ENCODE measurements at places on chromosomes 4 and X.
A peak's percentile ranks its signal among the peaks of the same experiment; 100 is the strongest.

- peak; percentile 58 for DNase-seq
Measured at GRCh38 chrX:55488593-55489313, 895 bp downstream of the USP51 start.

DNA sequence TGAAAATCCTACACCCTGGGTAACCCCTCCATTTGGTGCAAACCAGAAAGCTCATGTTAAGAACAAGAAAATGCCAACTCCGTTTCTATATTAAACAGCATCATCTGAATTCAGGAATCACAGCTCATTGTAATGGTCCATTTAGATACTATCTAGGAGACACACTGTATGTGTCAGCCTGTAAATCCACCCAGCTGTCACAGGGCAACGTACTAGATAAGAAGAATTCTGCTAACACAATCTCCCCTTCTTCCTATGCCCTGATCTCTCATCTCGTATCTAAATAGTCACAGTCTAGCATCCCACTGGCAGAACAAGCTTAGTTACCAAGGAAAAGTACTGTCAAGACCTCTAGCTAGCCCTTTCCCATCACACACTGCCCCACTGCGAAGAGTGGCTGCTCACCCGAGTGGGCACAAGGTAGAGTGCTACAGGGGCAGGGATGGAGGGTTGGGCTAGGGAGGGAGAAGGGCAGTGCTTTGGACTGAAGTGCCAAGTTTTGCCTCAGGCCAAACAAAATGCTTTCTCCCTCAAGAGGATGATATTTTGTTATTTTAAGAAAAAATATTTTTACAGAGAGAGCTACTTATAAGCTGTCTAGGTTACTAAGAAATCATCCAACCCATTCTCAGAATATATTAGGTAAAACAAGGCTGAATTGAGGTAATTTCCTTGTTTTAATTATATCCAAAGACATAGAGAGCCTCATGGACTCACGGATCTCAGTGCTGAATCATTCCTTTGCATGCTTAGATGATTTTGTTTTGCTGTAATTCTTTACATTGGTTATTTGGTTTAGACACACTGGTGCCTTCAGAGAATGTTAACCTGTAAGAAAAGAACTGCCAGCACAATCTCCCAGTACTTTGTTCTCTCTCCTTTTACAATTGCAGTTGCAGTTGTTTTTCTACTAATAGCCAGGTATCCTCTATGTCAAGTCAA is 196.6 kb downstream of the PRDM5 start:
- no peak for DNase-seq

DNA sequence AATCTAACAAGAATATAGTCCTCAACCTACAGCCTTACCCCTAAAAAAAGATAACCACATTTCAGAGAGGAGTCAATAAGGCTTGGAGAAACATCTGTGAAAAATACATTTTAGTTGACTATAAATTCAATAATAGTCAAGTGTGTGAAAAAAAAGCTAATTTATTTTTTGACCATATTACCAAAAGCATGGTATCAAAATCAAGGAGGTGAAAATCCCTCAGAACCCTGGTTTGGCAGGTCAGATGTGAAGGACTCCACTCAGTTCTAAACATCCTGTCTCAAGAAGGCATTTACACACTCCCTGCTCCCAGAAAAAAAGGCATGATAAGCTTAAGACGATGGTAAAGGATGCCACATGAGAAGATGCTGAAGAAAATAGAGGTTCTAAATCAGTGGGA is 745.1 kb upstream of the TENM3 start:
- no peak for DNase-seq

- DNase-seq = no peak
Measured at GRCh38 chr4:148116969-148117368, 325.2 kb downstream of the NR3C2 start.

DNA sequence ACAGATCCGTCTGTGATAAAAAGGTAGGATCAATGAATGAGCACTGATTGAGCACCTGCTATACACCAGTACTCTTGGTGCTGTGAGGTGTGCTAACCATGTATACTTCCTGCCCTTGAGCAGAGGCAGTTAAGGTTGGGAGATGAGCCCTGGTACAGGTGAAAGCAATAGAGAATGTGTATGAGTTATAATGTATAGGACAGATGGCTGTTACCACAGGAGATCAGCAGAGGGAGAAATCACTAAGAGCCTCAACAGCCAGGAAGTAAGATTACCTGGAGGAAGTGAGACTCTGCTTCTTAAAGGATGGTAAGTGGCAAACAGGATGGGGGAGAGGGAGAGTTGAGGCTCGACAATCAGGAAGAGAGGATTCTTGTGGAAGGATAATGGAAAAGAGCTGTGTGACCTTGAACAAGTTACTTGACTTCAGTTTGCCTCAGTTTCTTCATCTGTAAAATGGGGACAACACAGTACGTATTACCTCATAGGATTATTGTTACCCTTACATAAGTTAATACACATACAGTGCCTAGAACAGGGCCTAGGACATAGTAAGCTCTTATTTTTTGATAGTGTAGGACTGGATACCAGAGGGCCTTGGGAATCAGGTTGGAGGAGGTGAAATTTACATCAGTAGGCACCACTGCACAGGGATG is 9.1 kb downstream of the CXCR3 start:
- DNase-seq = no peak

DNA sequence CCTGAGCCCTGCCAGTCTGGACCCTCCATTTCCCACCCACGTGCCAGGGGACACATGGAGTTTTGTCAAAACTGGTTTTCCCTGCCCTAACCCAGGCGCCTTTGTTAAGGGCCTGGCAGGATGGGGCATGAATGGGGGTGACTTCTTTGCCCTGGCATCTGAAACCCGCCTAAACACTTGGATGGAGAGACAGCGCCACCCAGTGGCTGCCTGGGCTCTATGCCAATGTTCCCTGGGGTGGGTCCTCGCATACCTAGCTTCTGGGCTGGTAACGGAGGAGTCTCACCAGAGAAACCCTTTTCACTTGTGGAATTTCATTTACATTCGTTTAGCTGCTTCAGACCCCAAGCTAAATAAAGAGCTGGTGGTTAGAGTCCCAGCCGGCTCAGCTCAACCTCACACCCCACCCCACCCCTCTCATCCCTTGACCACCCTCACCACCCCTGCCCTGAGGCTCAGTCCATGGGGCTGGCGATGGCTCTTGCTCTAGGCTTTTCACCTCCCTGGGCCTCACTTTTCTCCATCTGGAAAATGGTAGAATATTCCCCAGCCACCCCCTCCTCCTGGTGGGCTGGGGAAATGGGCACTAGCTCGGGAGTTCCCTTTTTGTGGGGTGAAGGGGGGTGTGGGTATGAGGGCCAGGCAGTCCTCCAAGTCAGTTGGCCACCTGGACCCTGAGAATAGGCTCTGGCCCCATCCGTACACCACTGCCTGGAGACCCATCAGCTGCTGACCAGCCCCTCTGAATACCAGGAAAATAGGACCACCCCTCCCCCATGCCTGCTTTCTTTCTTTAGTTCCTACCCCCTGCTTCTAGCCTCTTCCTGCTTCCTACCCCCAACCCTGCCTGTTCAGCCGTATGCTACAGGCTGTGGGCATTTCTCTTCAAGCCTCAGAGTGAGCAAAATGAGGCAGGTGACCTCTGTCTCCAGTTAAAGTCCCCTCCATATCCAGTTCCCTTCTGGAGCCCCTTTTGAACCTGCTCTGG is 57.1 kb upstream of the PJA1 start:
- DNase-seq = peak; percentile 74

DNA sequence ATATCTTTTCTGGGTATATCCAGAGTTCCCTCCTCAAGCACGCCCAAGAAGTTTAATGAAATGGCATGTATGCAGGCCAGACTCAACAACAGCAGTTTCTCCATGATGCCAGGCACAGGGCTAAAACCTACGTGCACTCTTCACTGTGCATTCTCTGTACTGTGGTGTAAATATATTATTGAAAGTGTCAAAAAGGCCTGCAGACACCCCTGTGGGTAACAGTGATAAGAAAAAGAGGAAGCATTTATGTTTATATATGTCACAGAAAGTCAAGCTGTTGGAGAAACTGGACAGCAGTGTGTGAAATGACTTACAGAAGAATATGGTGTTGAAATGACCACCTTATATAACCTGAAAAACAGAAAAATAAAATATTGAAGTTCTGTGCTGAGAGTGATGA is 29.6 kb upstream of the DCAF8L1 start:
- DNase-seq = no peak

DNA sequence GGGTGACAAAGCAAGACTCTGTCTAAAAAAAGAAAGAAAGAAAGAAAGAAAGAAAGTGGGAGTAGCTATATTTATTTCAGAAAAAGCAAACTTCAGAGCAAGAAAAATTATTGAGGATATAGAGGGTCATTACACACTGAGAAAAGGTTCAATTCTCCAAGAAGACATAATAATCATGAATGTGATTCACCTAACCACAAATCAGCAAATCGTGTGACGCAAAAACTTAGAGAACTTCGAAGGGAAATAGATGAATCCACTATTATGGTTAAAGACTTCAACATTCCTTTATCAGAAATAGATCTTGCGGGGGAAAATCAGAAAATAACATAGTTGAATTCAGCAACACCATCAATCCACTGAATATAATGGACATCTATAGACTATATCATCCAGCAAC is 219.3 kb upstream of the LDB2 start:
- no peak for DNase-seq

GRCh38 chr4:149823769-149824221 is 8.2 kb upstream of the IQCM start:
- DNase-seq = no peak

- DNase-seq = no peak
Measured at GRCh38 chr4:124337874-124338273, 374.7 kb downstream of the ANKRD50 start.
